Psoas muscle (tissue), 8 donors: ENCODE measurements at places on chromosomes 12 and 14. TPM values are rescaled to one million over a fixed set of nuclear protein-coding genes. Genes with fewer than 3 reads are reported as not detected.

BCL2L14 gene
- total RNA-seq, result not detected

LRTM2 gene
- not detected for total RNA-seq

DNA sequence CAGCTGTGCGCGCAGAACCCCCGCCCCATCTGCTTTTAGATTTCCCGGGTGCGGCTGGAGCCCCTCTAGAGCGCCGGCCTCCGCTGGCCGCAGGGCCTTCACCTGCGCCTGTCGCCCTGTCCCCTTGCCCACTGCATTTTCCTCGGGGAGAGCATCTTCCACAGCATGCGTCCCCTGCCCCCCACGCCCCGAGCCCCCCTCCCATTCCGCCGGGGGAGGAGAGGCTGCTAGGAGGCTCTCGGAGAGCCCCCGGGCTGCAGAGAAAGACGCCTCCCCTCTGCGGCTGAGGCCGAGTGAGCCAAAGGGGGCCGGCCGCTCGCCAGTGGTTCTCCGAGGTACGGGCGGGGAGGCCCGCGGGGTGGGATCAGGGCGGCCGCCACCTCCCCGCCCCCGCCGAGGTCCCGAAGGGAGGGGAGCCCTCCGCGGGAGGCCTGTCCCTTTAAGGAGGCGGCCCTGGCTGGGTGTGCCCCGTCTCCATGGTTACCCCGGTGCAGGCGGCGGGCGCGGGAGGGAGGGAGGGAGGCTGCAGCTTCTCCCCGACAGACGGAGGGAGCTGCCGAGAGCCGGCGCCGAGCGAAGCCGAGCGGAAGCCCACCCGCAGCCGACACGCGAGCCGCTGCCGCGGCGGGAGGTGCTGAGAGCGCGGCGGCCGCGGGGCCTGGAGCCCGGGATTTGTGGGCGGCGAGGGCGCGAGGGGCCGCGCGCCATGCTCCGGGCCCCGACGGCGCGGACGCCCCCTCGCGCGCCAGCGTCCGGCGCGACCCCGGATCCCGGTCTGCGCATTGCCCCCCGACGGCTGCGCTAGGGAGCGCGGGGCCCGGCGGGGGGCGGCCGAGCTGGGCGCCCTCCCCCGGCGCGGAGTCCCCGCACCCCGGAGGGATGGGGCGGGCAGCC is at the start of gene KCNH3:
Gene KCNH3 (plus strand): TSS at position 521 of the 894 bp plus-strand sequence. CDS start 387 bp downstream, outside the sequence.
- DNase-seq, result peak; percentile 79

DNA sequence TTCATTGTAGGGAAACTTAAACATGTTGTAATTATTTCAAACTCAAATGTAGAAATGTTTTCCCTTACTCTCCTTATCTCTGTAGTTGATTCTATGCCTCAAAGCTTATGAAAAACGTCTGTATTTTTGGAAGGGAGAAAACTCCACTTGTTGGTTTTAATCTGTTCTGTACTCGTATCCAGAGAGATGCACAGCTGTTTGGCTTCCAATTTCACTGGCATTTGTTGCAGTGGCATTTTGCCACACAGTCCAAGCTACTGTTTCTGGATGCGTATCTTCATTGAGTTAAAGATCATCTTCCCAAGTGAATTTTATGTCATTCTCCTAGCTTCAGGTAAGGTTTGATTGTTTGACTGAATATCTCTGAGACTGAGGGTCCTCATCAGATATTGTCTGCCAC is 481.4 kb downstream of the TRHDE start:
- DNase-seq, result no peak

- DNase-seq, result no peak
Observed at GRCh38 chr12:3461391-3461790, 29.6 kb upstream of the PRMT8 start.

- DNase-seq, result no peak
Observed at GRCh38 chr14:22753586-22753985, 12.9 kb upstream of the OXA1L start.

DNA sequence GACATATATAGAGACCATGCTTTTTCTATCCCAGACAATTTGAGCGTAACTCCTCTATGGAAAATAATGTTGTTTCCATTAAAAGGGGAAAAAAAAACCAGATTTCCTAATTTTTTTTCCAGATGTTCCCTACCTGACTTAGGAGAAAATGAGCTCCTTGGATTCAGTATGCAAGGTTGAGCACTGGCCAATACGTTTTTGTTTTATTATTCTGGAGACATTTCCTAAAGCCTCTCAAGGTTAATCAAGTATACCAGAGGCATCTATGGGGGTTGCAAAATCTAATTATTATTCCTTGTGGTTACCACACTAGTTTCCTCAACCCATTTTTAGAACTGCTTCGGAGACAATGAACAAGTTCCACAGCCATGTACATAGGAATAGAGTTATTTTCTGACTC is 291.3 kb downstream of the SLC16A7 start:
- no peak for DNase-seq
